ENCODE measurements at places on chromosomes 1 and 21.

- DNase-seq, result no peak
Observed at GRCh38 chr1:94105957-94106529, 14.9 kb downstream of the ABCA4 start.

DNA sequence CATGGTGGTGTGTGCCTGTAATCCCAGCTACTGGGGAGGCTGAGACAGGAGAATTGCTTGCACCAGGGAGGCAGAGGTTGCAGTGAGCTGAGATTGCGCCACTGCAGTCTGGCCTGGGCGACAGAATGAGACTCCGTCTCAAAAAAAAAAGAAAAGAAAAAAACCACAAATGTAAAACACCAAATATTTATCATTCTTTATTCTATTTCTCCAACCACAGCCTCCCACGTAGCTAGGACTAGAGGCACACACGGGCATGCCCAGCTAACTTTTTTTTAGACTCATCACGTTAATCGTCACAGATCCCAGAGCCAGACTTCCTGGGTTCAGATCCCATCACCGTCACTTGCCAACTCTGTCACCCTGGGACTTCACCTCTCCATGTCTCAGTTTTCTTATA, 13.5 kb downstream of the DNAJC16 start:
- no peak for DNase-seq

DNA sequence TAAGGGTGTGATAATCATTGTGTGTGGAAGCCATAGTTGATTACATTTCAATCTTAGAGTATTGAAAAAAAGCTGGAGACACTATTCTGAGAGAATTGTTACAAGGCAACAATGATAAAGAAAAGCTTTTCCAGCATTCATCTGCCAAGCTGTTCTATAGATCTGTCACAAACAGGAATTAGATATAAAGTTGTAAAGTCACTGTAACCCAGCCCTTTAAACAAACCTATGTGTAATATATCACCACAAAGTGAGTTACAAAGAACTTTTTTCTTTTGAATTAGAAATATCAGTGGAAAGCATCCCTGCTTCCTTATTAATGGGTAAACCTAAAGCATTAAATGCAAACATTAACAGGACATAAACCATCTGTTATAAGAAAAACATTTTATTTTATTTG, 55.4 kb downstream of the RPAP2 start:
- DNase-seq, result no peak

GRCh38 chr1:60695716-60696171, 386.6 kb upstream of the NFIA start:
- no peak for DNase-seq

- DNase-seq, result no peak
Observed at GRCh38 chr1:41434748-41435449, 49.6 kb downstream of the EDN2 start.

- no peak for DNase-seq
Observed at GRCh38 chr1:21579791-21580190, 70.6 kb downstream of the ALPL start.

DNA sequence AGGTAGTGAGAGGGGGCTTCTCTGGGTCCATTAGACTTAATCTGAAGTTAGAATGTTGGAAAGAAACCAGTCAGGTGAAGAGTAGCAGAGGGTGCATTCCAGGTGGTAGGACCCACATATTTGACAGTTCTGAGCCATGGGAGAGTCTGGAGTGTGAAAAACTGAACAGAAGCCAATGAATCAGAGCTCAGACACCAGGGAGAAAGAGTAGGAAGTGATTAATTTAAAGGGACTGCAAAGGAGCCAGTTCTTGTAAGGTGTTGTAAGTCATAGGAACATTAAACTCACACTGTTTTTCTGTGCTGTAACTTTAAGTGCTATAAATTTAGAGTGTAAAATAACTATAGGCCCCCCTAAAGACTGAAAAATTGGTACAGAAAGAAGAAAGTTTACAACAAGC, 5.9 kb upstream of the DHX9 start:
- no peak for DNase-seq

GRCh38 chr1:13996334-13996733, 296.3 kb downstream of the PRDM2 start:
- DNase-seq, result no peak
